Glomerular endothelial cell (primary cell): ENCODE measurements at places on chromosomes 2 and 18. TPM values are rescaled to one million over a fixed set of nuclear protein-coding genes. Genes with fewer than 3 reads are reported as not detected.

The VSNL1 gene
- total RNA-seq: not detected in 2 replicates

The SLC19A3 gene
- not detected in 2 replicates for total RNA-seq

The MOGAT1 gene
- total RNA-seq: not detected in 2 replicates

The TFCP2L1 gene
- 0.10 TPM in 1 of 2 replicates, not detected in the other for total RNA-seq

The GRHL1 gene
- total RNA-seq: 0.82 TPM in 1 of 2 replicates, not detected in the other

The AQP12A gene
- not detected in 2 replicates for total RNA-seq

The HOXD12 gene
- total RNA-seq: not detected in 2 replicates

The NEU2 gene
- total RNA-seq: not detected in 2 replicates

The CCDC85A gene
- total RNA-seq: 8.0 and 9.1 TPM in 2 replicates

GRCh38 chr18:80159713-80160636, 50.9 kb downstream of the ADNP2 start:
- no peak for DNase-seq

DNA sequence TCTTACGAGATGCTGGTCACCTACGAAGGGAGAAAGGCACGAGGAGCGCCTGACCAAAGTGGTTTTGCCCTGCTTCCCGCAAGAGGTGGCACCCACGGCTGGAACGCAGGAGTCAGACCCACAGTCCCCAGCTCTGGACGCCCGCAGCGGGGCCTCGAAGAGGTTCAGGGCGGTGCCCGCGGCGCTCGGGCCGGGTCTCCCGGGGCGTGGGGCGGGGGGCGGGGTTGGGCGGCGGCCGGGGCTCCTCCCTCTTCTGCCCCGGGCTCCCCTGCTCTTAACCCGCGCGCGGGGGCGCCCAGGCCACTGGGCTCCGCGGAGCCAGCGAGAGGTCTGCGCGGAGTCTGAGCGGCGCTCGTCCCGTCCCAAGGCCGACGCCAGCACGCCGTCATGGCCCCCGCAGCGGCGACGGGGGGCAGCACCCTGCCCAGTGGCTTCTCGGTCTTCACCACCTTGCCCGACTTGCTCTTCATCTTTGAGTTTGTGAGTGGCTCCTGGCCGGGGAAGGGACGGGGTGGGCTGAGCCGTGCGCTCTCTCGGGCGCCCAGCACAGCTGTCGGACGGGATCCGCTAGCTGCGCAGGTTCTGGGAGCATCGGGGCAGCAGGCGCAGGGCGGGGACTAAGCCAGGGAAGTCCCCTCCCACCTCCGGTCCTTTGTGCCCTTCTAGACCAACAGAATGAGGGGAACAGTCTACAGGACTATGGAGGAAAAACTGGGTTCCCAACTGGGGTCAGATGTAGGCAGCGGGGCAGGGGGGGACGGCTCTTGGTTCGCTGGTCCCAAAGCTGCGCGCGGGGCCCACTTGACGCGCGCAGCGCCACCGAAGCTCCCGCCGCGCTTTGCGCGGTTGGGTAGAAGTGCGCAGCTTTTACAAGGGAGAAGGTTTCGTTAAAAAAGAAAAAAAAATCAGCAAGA, at the start of gene MAL:
Gene MAL (plus strand): TSS at position 303 of the 914 bp plus-strand sequence. CDS start 85 bp downstream, at position 388.
- no peak for DNase-seq

DNA sequence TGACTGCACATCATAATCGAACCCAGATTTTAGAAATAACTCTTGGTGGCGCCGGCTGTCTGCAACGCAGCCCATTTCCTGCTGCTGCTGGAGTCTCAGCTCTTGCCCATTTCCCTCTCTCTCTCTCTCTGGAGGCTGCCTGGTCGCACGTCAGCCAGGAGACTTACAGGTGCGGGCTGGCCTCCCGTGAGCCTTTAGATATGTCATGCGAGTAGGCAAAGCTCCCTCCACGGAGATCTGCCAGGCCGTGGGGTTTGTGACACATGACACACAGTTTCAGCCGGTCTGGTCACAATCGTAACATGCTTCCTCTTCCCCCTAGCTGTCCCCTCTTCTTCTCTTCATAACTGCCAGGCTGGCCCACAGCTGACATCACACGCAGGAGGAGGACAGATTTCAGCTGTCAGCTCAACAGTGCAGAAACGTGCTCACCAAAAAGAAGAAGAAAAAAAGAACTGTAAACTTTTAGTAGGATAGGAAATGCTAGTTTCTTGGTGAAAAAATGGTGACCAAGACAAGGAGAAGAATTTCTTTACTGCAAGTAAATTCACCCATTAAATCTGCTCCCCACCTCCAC, 489.3 kb downstream of the ZNF516 start:
- DNase-seq: no peak

DNA sequence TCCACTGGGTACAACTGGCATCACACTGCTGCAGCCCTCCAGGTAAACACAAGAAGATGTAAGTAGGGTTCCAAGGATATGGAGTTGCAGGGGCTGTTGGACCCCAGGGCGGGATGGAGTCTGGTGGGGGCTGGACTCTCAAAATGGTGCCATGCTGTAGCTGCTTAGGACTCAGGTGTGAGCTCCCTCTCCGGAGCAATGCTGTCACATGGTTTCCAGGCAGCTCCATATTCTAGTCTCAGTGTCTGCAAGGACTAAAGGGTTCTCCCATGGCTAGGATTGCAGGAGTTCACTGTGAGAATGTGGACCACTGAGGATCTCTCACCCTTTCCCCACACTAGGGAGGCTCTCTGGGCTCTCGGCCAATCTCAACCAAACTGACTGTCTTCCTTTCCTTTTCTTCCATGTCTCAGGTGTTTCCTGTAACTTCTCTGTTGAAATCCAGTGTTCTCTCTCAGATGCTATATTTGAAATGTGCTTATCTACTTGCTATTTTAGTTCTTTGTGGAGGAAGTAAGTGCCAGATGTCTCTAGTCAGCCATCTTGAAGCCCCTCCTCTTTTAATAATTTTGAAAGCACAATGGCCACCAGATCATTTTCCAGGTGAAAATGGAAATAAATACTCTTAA, 57.6 kb downstream of the CCNT2 start:
- peak; percentile 45 for DNase-seq

GRCh38 chr18:8699126-8699525, 6.2 kb upstream of the MTCL1 start:
- DNase-seq: no peak

- DNase-seq: no peak
These were observed 179.4 kb upstream of the ZFP36L2 start for GRCh38 chr2:43405829-43406228.

DNA sequence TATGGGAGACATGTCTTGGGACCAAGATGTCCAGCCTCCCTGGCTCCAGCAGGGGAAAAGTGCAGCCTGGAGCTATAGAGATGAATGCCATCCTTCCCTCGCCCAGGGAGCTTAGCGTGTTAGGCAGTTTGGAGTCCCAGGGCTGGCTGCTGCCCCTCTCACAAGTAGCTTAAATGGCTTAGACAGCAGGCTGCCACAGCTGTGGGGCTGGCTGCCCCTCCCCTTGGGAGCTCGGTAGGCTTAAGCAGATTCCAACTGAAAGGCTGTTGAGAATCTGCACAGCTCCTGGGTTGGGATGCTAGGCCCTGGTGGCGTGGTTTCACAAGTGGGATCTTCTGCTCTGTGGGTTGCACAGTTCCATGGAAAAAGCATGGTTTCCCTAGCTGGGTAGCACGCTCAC, 940.5 kb upstream of the DDX18 start:
- no peak for DNase-seq

- no peak for DNase-seq
These were observed 400.7 kb downstream of the NBAS start for GRCh38 chr2:15160201-15160991.

DNA sequence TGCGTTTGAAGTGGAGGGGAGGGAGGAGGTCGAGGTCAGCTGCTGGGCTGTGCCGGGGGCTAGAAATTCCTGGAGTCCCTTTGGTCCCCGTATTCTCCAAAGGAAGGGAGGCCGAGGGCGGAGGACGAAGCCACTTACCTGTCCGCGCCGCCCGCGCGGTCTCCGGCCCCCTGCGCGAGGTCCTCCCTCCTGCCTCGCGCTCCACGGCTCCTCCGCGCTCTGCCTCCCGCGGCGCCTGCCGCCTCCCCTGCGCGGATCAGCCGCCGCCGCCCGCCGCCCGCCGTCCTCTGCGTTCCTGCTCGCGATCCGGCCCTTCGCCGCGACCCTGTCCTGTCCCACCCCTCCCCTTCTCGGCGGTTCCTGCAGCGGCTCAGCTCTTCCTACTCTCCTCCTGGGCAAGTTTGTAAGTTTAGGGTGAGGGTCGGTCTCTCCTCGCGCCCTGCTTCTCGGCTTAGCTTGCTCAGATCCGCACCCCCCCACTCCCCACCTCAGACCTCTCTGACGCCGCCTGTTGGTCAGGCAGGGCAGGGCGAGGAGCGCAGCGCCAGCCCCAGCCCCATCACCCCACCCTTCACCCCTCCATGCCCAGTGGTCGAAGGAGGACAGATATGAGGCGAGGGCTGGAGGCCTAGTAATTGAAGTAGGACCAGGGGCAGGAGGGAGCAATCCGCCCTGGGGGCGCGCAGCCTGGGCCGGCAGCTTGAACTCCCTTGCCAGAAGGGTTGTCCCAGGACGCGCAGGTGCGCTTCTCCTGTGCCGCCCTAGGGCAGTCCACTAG, 9.7 kb upstream of the SKOR2 start:
- no peak for DNase-seq

DNA sequence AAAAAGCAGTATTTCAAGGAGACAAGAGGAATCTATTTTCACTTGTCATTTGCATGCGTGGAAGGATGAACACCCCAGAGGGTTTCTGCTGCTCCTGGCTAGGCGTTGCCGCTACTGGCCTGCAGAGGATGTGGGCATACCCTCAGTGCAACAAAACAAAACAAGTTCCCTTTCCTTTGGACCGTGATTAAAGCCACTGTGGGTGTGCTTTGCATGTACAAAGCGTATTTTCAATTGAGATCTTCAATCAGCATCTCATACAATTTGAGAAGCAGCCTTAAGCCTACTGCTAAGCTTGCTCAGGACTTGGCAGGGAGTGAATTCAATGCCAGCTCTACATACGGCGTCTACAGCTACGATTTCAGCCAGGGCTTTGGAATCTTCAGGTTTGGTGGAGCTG, 298.4 kb downstream of the LPIN1 start:
- DNase-seq: no peak

GRCh38 chr2:119826370-119826961, 66.7 kb downstream of the PTPN4 start:
- no peak for DNase-seq

GRCh38 chr2:36737131-36737750, 40.7 kb downstream of the VIT start:
- no peak for DNase-seq

GRCh38 chr2:102155703-102156515, 13.4 kb downstream of the IL1R1 start:
- no peak for DNase-seq

GRCh38 chr2:24981411-24982136, 9.8 kb upstream of the DNAJC27 start:
- DNase-seq: no peak

GRCh38 chr2:215870088-215870490, 143.3 kb downstream of the MREG start:
- DNase-seq: no peak
